ENCODE measurements at places on chromosomes 2 and 18.
A peak's percentile ranks its signal among the peaks of the same experiment; 100 is the strongest.

DNA sequence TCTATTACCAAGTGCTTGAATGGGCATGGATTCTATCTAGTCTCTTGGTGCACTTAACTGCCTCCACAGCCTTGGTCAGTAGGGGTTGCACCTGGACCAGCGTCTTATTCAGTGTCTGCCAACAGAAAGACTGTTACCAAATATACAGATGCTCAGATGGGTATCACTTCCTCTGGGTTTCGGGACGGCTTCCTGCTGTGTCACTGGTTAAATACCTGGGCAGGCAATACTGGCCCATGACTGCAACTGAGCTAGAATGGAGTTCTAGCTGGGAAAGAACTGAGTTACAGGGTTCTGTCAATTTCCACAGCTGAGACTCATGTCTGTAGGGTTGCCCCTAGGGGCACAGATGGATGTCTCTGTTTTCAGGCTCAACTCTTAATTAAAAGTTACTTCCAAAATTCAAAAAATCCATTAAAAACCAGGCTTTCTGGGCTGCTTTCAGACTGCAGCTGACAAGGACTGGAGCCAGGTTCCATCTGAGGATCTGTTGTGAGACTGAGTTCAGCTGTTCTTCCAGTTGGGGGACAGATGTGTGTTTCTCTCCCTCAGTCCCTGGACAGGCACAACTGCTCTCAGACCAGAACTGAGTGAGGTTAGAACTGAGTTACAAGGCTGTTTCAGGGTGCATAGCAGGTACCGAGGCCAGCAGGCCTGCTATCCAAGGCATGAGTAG lies 789.6 kb upstream of the SLC8A1 start:
- no peak for DNase-seq

DNA sequence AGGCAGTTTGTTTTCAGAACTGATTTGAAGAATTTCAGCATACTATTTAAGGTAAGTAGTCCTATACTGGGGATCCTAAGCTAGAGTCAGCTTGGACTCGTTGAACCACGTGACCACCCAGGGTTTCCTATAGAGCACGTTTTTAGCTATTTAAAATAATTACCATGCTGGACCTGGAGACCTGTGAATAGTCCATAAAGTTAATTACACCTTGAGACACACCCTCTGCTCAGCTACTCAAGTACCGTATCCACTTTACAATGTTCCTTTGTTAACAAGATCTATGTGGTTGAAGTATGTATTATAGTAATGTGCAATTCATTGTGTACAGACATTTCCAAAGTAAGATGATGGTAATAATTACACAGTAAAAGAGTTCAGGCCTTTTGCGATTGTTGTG lies 67.6 kb downstream of the CRIM1 start:
- DNase-seq = no peak

GRCh38 chr2:147847746-147848391 lies 3.0 kb downstream of the ACVR2A start:
- DNase-seq = no peak

GRCh38 chr2:171652416-171652785 lies 34.9 kb upstream of the DYNC1I2 start:
- no peak for DNase-seq

DNA sequence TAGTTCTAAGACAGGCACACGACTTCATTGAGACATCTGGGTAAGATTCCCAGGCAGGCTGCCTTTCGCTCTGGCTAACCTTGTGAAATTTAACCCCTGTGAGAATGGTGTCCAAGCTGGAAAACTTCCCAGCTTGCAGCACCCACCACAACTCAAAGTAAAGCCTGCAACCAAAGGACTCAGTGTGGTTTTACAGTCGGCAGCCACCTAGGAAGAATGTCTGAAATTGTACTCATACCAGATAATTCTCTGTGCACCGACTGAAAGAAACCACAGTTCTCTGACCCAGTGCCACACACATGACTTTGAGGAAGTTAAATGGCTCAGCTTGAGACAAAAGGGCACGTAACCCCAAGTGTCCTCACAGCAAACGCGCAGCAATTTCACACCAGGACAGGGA lies 125.7 kb downstream of the RBMS1 start:
- peak; percentile 17 for DNase-seq

GRCh38 chr2:79861059-79861374 lies 348.2 kb downstream of the CTNNA2 start:
- no peak for DNase-seq

DNA sequence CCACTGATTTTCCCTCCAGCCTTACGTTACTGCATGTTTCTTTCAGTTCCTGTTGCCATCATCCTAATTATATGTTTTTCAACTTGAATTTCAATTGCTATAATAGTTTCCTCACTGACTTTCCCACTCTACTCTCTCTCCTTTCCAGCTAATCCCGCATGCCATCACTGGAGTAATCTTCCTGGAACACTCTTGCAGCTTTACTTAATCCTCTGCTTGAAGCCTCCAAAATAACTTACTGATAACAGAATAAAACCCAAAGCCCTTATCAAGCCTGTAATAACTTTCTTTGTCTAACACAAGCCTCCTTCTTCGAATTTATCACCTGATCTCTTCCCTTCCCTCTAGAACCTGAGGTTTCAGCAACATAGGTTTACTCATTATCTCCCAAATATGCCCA lies 237.3 kb downstream of the LTBP1 start:
- no peak for DNase-seq

GRCh38 chr2:3051266-3051665 lies 326.4 kb downstream of the EIPR1 start:
- DNase-seq = peak; percentile 68

DNA sequence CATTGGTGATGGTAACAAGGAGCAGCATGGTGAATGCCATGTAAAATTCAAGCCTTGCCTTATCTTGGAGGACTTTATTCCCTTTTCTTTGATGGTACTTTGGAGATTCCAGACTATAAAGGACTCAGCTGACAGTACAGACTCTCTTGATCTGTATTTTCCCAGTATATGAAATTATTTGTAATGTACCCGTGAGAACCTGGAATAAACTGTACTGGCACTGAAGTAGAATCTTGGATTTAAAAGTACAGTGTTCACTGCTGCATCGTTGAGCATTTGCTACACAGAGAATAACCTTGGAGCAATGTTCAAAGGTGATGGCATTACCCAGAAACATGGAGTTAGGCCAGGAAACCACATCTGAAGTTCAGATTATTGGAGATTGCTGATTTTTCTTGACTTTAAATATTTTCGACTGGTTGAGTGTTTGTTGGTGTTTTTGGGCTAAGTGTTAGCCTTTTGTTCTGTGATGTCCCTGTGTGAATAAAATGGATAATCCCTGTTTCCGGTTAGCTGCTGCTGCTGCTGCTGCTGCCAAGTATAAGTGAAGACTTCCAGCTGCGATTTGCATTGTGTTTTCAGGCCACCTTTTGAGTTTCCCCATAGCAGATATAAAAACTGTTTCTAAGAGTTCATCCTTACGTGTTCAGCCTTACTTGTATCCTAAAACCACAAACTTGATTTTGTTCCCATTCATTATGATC lies 122.0 kb downstream of the SPTBN1 start:
- DNase-seq = no peak

- DNase-seq = no peak
These were observed 72.1 kb upstream of the ARL5A start for GRCh38 chr2:151900331-151900730.

DNA sequence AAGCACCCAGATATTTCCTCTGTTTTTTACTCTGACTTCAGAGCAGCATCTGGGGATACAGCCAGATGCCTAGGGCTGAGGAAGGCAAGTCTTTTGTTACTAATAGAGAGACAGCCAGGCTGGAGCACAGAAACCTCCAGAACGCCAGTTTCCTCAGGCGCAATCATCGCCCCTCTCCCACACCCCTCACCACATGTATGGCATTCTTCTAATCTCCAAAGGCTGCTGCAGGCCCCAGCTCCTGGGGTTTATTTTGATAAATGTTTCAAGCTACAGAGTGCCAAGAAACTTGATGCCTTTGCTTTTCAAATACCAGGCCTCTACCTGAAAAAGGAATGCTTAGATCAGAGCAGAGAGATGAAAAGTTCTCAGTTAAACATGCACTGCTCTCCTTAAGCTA lies 283.6 kb downstream of the RBM43 start:
- no peak for DNase-seq

GRCh38 chr2:235754357-235755207 lies 260.7 kb downstream of the AGAP1 start:
- DNase-seq = no peak

- DNase-seq = no peak
These were observed 181.7 kb upstream of the ETAA1 start for GRCh38 chr2:67215214-67216055.

DNA sequence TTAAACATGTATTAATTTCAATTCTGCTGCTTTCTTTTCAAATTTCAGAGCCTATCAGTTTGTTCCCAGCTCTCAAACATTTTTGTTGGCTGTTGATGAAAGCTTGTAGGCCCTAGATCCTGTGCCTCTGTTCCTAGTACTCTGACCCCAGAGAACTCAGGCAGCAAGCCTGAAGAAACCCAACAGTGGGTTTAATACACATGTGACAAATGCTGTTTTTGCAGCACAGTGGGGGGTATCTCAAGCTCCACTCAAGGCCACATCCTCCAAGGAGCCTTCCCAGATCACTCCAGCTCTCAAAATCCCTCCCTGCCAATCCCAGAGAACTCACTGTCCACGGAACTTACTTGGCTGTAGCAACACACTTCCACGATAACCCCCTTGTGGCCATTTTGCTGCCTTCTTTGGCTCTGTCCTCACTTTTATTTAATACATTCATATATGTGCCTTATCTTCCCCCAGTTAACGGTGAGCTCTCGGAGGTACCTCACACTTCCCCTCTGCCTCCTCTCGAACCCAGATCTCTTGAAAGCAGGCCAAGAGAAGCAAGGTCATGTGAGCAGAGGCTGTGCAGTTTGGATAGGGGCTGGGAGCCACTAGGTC lies 122.4 kb downstream of the TNS1 start:
- no peak for DNase-seq

DNA sequence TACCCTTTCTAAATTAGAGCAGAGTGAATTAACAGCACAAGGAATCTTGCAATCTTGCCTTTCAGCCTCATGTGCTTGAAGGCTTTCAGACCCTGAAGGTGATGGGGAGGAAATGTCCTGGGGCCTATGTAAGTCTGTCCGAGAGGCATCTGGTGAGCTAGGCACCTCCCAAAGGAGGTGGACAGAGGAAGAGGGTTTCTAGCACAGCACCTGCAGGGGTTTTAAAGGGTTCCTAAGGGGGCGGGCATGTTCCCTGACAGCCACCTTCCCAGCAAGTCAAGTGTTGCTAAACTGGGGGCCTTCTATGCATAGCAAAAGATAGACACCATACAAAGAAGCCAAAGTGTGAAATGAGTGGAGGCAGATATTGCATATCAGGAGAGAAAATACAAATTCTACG lies 88.5 kb downstream of the CDH2 start:
- no peak for DNase-seq

DNA sequence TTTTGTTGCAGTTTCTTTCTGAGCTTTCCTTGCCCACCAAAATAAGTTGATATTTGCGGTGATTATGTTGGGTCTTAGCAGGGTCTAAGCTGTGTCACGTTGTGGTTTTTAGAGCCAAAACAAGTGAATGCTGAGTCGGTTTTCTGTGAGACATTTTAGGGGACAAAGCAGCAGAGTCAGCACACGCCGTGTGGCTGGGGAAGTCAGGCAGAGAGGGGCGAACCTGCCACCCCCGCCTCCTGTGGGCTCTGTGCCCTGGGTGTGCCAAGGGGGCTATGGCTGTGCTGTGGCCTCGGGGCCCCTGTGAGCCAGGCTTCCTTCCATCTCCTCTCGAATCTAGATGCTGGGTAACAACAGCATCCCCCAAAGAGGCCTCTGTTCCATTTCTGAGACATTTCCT lies 30.8 kb upstream of the TMEM87B start:
- no peak for DNase-seq

DNA sequence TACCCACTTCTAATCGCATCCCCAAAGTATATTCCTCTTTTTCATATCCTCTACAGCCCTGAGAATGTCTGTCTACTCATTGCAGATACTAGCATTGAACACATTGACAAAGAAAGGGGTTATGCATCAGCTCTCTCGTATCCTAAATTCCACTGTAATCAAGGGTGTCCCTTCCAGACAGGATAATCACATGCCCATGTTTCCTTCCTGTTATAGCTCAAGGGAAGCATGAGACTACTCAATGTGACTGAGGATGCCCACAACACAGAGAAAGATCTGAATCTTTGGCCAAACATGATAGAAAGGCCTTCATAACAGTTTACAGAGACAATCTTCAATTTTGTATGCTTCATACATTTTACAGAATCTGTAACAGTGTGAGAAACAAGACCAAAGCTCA lies 69.2 kb downstream of the HIBCH start:
- DNase-seq = no peak

- DNase-seq = no peak
These were observed 47.2 kb downstream of the AGAP1 start for GRCh38 chr2:235541016-235541415.

DNA sequence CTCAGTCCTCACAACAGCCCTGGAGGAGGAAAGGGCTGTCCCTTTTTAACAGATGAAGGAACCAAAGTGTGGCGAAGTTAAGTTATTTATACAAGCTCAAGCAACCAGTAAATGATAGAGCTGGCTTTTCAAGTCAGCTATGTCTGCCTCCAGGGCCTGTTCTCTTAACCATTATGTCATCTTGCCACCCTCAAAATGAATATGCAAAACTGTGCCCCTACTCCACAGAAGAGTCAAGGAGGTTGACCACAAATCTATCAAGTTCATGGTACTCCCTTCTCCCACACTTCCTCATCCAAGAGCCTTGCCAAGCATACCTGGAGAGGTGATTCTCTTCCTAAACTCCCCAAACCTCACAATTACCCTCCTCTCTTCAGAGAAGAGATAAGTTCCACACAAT lies 37.3 kb upstream of the CREB1 start:
- no peak for DNase-seq

DNA sequence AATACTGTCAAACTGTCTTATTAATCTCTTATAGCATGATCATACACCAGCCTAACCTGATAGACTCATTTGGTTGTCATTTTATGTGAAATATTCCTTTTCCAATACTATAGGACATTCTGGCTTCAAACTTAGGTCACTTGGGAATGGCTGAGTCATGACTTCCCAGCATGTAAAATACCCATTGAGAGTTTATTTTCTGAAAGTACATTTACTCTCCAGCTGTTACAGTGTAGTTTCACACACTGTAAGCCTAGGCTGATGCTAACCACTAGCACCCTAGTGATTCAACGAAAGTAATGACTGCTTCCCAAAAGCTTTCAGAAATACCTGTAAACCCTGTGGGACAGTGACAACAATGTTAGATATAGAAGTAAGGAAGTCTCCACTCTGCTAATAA lies 93.8 kb downstream of the FIGN start:
- DNase-seq = no peak
